GM04504 (cell line): ENCODE measurements at places on chromosomes 12 and 14.

- no peak for DNase-seq
Observed at GRCh38 chr12:130141105-130141504, 21.2 kb upstream of the FZD10 start.

GRCh38 chr12:108091679-108092051 lies 37.4 kb upstream of the WSCD2 start:
- DNase-seq, result no peak

- DNase-seq, result no peak
Observed at GRCh38 chr14:47235619-47236018, 439.8 kb downstream of the MDGA2 start.

GRCh38 chr12:121590476-121591143 lies 9.8 kb upstream of the KDM2B start:
- no peak for DNase-seq

DNA sequence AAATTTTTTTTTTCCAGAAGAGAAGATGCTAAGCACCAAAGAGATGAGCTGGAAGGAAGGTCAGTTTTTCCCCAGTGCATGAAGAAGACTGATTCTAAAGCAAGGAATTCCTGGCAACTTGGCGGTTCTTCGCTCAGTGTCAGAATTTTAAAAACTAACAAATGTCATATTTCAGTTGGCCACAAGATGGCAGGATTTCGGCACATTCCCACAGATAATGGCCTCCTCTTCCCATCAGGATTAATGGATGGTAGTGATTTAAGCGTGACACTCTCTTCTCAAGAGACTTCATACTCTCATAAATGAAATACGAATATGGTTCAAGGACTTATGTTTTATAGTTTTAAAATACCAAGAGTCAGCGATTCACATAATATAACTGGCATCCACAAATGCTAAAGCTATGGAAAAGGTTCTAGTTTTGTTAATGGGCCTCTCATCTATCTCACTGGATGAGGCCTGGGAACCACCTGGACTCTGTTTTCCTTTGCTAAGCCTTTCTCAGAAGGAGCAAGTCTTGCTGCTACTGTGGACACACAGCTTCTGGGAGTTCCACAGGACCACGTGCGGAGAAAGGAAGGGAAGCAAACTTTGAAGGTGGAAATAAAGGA lies 46.1 kb upstream of the PTPRO start:
- peak; percentile 13 for DNase-seq

GRCh38 chr14:106883218-106883692 lies 1356.9 kb downstream of the TMEM121 start:
- no peak for DNase-seq

GRCh38 chr14:98954349-98955000 lies 317.5 kb downstream of the BCL11B start:
- DNase-seq, result no peak

GRCh38 chr14:96383445-96383844 lies 8.5 kb upstream of the AK7 start:
- no peak for DNase-seq

DNA sequence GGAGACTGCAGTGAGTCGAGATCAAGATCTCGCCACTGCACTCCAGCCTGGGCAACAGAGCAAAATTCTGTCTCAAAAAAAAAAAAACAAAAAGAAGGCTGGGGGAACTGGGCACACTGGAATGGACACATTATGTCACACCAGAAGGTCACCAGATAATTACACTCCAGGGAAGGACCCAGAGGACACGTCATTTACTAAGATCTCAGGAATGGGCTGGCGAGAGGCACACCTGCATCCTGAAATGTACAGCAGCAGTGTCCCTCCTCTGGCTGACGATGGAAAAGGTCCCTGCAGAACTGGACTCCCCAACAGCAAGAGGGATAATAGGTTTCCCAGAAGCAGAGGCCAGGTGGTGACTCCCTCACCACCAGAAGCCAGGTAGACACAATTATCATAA lies 243.5 kb downstream of the BCL11B start:
- DNase-seq, result no peak
